ENCODE measurements at places on chromosomes 1 and 21.
A peak's percentile ranks its signal among the peaks of the same experiment; 100 is the strongest.

DNA sequence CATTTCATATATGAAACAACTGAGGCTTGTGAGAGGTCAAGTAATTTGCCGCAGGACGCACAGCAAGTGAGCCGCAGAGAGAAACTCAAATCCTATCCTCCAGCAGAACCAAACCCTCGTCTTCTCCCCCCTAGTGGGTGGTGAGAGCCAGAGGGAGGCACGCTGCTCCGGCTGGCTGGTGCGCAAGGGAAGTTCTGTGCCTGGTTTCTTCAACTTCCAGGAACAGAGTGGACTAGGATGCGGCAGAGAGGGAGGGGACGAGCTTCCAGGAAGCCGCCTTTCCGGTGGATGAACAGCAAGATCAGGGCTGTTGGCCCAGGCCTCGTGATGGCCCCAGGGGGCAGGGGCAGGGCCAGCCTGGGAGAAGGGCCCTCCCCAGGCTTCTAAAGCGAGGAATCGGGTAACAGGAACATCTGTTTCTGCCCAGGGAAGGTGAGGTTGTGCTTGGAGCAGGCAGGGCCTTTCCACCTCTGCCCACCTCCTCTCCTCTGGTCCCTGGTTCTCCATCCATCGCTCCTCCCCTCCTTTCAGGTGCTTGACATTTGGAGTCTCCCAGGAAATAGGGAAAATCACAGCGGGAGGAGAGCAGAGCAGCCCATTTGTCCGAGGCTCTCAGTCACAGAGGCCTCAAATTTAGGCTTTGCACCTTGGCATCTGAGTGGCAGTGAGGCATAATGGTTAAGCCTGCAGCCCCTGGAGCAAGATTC is 16.8 kb upstream of the PDIK1L start:
- DNase-seq: peak; percentile 66

DNA sequence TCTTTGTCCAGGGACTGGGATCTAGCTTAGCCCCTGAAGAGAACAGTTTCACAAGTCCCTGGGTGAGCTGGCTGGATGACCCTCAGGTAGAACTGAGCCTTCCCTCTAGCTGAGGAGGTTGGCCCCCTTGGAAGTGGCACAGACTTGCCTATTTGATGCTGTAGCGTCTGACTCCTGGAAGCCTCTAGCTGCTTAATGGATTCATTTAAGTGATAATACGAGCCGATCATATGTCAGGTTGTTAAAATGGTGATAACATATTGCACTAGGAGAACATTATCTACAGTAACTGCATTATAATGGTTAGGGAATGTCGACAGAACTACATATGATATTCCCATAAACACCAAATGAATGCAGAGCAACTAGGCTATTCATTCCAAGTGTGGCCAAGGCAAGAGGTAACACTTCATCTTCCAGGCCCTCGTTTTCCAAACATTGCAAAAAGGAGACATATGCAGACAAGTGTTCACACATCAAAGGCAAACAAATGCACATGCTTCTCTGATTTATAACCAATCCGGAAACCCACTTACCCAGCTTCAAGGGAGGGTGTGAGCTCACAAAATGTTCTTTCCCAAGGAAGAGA is 340.1 kb upstream of the PLXNA2 start:
- DNase-seq: no peak

- peak; percentile 99 for DNase-seq
These were observed 17.7 kb upstream of the A3GALT2 start for GRCh38 chr1:33338440-33339211.

GRCh38 chr21:39022035-39022434 is 161.2 kb downstream of the PSMG1 start:
- no peak for DNase-seq

DNA sequence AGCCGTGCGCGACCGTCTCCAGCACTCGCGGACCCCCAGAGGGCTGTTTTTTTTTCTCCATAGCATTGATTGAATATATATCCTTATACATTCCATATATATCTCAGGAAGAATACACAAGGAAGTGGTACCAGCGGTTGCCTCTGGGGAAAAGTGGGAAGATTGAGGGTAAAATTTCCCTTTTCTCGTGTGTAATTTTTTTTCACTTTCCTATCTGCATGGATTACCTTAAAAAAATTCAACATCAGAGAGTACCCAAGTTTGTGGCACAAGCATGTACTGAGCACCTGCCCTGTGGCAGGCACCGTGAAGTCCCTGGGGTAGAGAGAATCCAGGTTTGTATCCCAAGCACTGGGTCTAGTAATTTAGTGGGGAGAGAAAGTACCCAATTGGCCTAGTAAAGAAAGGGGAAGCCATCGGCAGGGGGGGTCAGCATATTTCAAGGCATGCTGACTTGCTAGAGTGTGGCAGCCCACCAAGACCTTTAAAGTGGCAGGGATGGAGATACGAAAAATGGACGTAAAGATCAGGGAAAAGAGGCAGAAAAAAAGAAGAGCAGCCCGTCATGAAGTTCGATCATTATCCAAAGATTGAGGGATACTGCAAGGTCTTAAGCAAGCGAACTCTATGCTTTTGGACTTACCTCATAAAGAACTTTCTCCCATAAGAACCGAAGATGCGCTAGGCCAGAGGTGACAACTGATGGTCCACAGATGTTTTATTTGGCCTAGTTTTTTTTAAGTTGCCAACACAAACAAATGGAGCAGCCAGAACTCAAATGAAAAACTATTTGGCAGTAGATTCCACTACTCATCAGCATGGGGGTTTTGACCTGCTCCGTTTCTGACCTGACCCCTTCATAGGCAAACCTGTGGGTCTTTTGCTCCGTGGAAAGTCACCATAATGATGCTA is 1.5 kb upstream of the HMGN1 start:
- no peak for DNase-seq

- no peak for DNase-seq
These were observed 208.2 kb upstream of the USP24 start for GRCh38 chr1:55423376-55423775.

- no peak for DNase-seq
These were observed 74.2 kb upstream of the PGD start for GRCh38 chr1:10324627-10325026.
